ENCODE measurements at places on chromosomes 7 and 10.

GRCh38 chr10:91415816-91416215 lies 5.7 kb downstream of the HECTD2 start:
- DNase-seq = no peak

DNA sequence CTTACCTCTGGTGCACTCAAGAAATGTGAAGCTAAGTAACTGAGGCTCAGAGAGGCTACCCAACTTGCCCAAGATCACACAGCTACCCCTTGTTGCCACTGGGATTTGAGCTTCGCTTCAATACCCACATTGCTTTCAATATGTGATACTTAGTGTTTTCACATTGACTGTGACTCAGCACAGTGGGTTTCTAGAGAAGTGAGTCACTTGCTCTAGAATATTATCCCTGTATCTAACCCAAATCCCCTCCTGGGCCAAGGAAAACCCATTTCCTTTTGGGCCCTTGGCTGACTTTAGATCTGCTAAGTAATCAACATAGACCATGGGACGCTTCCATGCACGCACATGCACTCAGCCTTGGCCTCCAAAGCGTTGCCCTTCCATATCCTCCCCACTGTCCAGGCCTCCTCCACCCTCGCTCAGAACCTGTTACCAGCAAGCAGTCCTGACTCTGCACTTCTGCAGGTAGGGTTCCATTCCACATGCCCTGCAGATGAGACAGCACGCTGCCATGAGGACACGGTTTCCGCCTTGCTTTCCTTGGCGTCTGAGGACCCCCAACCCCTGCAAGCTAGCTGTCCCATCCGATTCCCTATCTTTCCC lies 87.7 kb upstream of the CHST15 start:
- DNase-seq = no peak

DNA sequence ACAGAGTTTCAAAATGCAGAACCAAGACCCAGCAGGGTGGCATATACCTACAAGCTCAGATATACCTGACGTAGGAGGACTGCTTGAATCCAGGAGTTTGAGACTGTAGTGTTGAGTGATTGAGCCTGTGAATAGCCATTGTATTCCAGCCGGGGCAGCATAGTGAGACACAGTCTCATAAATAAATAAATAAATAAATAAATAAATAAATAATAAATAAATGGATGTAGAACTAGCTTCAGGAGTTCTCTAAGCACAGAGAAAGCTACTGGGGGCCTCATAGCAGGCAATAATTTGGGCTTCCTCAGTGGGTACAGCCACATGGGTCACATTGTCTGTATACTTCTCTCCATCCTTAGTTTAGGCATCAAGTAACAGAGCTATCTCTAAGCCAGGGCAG lies 906.8 kb downstream of the LRMDA start:
- no peak for DNase-seq

GRCh38 chr10:71643904-71644303 lies 75.7 kb downstream of the C10orf105 start:
- DNase-seq = no peak

DNA sequence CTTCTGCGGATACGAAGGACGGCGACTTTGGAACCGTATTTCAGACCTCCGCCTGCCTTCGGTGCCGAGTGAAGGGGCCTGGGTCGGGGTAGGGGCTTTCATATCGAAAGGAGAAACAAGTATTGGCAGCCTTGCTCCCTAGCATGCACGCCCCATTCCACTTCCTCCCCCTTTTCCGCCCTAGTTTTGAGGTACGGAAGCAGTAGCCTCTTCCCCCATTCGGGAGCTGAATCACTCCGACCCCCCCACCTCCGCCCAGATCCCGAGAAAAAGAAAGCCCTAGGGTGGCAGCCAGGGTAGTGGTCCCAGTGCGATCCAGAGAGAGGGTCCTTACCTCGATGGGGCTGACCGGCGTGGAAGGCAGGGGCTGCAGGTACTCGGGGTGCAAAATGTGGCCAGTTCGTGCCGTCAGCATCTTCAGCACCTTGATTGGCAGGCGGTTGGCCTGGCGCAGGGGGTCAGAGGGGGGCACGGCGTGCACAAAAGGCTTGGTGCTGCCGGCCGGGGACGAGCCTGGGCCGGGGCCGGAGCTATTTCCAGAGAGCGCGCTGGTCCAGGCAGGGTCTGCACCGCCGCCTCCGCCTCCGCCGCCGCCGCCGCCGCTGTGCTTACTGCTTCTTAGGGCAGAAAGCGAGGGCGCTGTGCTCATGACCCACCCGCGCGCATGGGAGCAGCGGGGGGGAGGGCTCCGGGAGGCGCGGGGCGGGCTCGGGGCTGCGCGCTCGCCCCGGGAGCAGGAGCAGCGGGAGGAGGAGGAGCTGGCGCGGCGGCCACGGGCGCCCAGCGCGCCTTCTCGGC lies 594 bp downstream of the ZNF503 start:
- no peak for DNase-seq

- DNase-seq = no peak
Measured at GRCh38 chr10:60135020-60135419, 228.7 kb upstream of the CCDC6 start.

- no peak for DNase-seq
Measured at GRCh38 chr10:120365872-120366271, 91.2 kb upstream of the PLPP4 start.

DNA sequence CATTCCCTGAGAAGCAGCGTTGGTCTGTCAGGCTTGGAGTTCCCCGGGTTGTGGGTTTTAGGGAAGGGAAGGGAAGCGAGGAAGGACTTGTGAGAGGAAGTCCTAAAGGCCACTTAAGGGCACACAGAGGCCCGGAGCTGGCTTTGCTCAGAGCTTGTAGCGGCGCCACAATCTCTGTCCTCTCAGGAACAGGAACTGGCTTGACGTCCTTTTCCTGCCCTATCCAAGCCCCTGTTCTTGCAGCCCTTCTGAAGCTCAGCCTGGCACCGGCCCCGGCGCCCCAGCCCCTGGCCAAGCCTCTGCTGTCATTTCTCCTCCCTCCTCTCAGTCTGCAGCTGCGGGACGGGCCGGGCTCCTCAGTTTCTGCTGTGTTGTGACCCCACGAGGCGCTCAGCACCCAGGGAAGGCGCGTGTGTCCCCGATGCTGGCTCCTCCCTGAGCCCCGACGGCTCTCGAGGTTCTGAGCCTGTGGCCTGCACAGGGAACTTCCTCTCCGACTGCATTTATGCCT lies at the start of gene GIMAP8:
Gene GIMAP8, plus strand, starts transcription at position 140 of the 511 bp plus-strand sequence. CDS start 16,069 bp downstream, outside the sequence.
- no peak for DNase-seq

GRCh38 chr10:44961230-44961571 lies 1.6 kb downstream of the RASSF4 start:
- DNase-seq = no peak

DNA sequence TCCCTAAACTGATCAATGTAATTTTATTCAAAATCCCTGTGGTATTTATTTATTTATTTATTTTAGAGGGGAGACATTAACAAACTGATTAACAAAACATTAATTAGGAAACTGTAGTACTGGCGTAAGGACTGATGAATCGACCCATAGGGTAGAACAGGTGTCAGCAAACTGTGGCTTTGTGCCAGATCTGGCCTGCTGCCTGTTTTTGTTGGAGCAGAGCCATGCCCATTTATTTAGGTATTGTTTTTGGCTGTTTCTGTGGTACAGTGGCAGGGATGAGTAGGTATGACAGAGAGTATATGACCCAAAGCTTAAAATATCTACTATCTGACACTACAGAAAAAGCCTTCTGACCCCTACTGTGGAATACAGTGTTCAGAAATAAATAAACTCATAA lies 332.5 kb upstream of the ETV1 start:
- DNase-seq = no peak

DNA sequence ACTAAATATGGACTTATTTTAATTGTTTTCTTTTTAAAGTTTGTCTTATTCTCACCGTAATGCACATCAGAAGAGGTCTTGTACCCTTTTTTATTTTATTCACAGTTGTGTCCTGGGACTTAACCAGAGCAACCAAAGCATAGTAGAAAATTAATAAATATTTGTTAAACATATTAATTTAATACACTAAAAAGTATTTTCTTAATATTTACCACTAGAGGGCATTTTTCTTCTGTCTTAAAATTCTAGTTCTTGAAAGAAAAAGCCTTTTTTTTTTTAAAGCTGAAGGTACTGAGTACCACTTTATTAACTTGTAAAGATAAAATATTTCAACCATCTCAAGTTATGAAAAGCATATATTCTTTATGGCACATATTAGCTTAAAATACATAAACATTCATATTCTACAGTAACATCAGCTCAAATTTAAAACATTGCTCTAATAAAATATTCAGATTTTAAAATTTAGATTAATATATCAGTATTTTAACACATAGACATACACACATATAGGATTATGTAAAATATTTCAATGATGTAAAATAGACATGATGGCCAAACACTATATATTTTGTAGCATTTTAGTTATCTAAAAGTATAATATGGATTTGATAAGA lies 260.4 kb downstream of the SEMA3A start:
- DNase-seq = no peak

DNA sequence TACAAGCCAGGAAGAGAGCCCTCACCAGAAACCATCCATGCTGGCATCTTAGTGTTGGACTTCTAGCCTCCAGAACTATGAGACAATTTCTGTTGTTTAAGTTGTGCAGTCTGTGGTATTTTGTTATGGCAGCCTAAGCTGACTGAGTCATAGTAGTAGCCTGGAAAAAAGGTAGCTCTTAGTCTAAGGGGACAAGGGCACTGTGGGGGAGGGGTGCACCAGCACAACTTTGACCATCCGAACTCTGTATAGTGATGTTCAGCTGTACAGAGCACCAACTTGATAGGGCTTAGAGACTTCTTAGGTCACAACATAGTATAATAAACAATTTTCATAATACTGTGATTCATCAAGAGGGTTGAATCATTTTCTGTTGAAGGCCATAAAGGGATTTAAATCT lies 14.3 kb downstream of the EIF4EBP2 start:
- no peak for DNase-seq
